ENCODE measurements at places on chromosomes 7 and 10. TPM values are rescaled to one million over a fixed set of nuclear protein-coding genes. Genes with fewer than 3 reads are reported as not detected.

ADCY1 gene
- total RNA-seq, result under 0.01 TPM

OR6B1 gene
- total RNA-seq, result not detected

GIMAP8 gene
- 47.7 TPM for total RNA-seq

MOGAT3 gene
- total RNA-seq, result not detected

PSD gene
- 31.3 TPM for total RNA-seq

ECHDC3 gene
- total RNA-seq, result 15.3 TPM

DNA sequence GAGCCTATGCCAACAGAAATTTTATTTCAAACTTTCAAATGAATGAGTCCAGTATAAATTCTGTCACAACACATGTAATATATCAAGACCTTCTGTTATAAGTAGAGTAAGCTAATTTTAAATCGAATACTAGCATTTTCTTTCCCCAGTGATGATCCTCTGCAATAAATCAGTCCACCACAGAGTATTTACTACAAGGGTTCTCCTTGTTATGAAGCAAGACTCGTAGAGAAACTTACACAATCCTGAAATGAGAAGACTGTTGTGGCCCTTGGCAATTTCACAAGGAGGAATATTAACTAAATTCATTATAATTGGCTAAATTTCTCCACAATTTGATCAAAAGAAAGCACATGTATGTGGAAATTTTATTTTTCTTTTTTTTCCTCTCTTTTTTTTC lies 312.4 kb upstream of the DGKB start:
- DNase-seq, result no peak

DNA sequence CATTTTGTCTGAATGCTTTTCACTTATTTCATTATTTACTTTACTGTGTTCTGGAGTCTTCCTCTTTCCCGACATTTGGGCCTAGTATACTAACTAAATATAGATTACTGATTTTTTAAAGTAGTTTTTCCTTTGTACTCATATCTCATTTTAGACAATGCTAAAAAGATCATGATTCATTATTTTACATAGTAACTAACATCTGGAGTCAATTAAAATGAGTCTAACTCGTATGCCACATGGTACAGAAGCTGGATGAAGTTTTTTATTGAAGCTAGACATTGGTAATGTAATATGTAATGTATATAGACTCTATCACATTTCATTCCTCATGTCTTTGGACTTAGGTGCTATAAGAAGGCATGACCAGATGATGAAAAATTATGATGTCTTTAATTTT lies 156.3 kb upstream of the HGF start:
- DNase-seq, result no peak

DNA sequence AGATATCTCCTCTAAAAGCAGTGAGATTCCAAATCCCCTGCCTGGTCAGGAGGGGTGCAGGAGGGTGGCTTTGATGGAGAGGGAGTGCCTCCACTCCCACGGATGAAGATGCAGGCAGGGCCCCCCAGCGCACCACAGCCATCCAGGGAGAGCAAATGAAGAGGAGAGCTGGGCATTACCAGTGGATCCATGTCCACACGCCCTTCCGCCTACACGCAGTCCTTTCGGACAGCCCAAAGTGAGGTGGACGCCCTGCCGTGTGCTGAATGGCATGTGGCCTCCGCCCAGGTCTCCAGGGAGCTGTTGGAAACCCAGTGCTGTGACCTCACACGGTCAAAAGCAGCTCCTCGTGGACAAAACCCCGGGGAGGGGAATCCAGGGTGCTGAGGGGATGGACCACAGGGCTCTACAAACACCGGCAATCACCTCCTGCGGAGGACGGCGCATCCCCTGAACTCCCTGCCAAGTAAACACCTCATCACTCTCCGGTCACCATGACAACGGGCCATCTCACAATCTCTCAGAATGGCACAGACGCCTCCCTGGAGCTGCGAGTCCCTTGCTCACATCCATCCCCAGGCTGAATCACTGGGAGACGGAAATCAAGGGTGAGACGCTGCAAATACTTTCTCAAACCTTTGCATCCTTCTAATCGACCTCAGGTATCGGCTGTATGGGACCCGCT lies 35.0 kb upstream of the DNAAF5 start:
- no peak for DNase-seq

- peak; percentile 90 for DNase-seq
These were observed 41.5 kb upstream of the ZNF32 start for GRCh38 chr10:43689955-43690771.

GRCh38 chr10:84178160-84178609 lies 4.6 kb downstream of the GPR15LG start:
- no peak for DNase-seq

GRCh38 chr10:87578160-87578841 lies 73.6 kb downstream of the MINPP1 start:
- DNase-seq, result no peak

DNA sequence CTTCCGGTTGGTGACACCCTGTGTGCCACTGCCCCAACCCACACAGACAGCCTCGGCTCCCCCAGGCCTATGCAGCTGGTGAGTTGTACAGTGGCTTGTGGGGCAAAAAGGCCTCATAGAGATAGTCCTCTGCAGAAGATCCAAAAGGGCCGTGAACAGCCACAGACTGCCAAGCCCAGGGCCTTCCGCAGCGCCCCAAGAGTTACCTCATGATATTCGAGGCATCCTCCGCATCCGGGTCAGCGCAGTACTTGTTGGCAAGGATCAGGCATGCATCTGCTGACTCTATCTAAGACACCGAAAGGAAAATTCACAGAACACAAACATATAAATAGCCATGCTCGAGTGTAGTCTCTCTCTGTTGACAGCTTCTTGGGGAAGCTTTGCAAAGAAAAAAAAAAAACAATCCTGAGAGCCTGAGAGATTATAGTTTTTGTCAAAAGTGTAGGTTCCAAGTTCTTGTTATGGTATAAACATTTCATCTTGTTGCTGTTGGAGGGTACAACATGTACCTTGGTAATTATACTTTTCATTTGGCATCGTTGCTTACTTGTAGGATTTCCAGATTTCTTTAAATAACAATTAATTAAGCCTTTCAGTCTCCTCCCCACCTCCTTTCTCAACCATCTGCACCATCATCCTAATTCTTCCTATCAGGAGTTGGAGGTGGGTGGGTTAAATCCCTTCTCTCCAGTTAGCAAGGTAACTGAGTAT lies 553.0 kb downstream of the KCNMA1 start:
- peak; percentile 71 for DNase-seq

- peak; percentile 59 for DNase-seq
These were observed 48.7 kb downstream of the CREB3L2 start for GRCh38 chr7:137953043-137953664.

Measured in uterus (tissue), 4 donors.